AG09309 (cell line): ENCODE measurements at places on chromosomes 2 and 18.

GRCh38 chr2:201093573-201093972, 21.8 kb downstream of the NDUFB3 start:
- DNase-seq, result no peak

GRCh38 chr18:5868218-5868854, 27.0 kb downstream of the TMEM200C start:
- DNase-seq, result peak; percentile 67

DNA sequence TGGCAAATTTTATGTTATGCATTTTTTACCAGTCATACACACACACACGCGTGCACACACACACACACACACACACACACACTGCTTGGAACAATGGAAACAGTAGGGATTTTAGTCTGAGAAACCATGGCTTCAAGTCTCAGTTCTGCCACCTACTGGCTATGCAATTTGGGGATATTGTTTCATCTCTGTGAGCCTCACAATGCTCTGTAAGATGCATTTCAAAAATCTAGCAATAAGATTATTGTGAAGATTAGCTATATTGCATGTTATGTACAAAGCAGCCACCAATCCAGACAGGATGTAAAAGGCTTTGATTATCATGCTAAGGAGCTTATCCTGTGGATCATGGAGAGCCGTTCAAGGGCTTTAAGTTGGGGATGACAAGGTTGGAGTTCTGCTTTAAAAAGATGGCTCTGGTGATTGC, 401.4 kb downstream of the NBAS start:
- DNase-seq, result no peak

DNA sequence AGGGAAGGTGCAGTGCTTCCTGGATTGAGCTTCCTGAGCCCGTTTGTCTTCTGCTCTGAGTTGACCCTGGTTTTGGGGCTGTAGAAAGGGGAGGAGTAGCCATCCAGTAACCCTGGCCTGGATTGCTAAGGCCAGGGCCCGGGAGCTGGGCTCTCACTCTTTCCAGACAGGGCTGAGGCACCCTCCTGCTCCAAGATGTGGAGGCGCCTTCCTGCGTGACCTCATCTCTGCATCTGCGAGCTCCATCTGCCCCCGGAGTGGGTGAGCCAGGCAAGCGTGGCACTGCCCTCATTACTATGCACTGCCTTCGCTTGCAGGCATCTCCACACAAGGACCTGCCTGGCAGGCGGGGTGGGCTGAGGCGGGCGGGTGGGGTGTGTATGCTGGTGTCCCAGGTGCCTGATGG, 58.0 kb downstream of the RAB31 start:
- DNase-seq, result no peak

- DNase-seq, result peak; percentile 63
These were observed 86.1 kb downstream of the MSH2 start for GRCh38 chr2:47488870-47489584.

- no peak for DNase-seq
These were observed 187.0 kb downstream of the AGPS start for GRCh38 chr2:177579486-177580036.

- DNase-seq, result no peak
These were observed 1.0 kb downstream of the UBR3 start for GRCh38 chr2:169828141-169828811.
